ENCODE measurements at places on chromosomes 4 and X.

DNA sequence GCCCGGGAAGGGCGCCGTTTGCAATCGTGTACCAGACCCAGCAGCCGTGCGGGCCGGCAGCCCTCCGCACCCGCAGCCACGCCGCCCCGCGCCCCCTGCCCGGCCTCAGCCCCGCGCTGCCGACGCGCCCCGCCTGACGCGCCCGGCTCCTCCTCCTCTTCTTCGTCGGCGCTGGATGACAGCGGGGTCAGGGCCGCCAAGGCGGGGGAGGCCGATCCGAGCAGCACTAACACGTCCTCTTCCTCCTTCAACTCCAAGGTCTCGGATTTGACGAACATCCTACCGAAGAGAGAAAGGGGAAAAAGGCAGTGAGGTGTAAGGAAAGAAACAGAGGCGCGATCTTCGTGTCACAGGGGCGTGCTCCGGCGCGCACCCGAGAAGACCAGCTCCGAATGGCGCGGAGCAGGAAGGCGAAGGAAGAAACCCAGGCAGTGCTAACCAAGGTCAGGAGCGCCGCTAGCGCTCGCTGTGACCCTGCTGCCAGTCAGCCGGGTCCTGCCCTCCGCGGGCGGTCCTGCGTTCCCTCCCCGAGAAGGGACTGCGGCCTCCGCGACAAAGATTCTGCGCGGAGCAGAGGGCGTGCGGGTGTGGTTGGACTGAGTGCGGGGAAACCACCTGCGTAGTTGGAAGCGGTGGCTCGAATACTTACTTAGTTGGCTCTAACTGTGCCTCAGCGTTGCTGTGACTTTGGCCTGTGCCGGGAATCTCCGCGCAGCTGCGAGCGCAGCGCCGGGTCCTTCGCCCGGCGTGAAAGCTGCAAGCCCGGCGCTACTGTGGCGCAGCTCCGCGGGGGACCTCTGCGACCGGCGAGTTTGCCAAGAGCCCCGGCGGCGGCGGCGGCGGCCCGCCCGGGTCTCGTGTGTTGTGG, 548 bp downstream of the NEUROG2 start:
- peak; percentile 35 for DNase-seq

GRCh38 chr4:101197350-101197749, 150.0 kb downstream of the PPP3CA start:
- DNase-seq, result no peak

DNA sequence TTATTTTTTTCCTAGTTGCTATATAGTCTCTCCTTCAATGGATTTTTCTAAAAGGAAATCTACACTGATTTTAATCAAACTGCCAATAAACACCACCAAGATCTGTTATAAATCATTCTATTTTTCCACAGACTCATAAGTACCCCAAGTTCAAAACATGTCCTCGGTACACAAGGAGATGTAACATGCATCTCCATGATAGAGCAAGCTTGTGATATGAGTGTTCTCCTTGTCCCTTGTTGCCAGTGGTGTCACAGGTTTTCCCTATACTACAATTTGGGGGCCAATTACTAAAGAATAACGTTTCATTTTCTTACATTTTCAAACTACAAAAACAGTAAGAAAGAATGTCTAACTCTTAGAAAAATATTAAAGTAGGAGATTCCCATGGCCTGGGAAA, 491 bp downstream of the ARHGEF6 start:
- DNase-seq, result no peak

DNA sequence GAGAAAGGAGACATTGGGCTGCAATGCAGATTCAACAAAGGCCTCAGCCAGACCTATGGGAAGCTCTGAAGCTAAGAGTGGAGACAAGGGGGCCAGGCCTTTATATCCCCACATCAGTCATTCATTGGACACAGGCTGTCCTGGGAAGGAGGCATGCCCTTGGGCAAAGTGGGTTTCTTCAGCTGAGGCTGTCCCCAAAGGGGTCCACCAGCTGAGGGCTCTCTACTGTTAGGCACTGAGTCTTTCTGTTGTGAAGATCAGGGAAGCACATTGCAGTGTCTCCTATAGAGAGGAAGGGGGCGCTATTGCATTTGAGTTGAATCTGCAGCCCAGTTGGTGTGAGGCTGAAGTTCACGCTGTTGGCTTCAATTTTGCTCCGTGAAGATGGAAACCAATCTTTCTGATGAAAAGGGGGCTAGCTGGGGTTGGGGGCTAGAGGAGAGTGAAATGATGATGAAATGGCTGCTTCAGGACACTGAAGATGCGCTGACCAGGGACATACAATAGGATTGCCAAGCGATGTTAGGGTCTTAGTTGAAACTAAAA, 48.0 kb downstream of the SLC25A5 start:
- no peak for DNase-seq

DNA sequence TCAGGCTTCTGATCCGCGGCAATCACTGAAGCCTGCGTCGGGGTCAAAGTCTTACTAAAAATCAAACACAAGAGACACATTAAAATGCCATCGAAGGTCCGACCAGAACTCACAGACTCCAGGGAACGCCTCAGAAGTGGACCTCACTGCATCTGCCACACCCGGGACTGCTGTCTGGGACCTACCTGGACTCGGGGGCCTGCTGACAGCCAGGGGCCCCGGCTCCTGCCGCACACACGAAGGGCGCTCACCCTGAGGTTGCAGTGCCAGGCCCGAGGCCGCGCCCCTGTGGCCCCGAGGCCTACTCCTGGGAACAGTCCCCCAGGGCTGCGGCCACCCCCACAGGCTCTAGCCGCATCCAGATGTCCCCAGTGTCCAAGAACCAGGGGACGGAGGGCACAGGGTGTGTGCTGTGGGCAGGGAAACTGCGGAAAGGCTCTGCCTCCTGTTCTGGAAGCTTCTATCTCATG, 7.4 kb downstream of the CTBP1 start:
- no peak for DNase-seq

- DNase-seq, result no peak
These were observed 81.6 kb downstream of the NSUN7 start for GRCh38 chr4:40831146-40831907.

DNA sequence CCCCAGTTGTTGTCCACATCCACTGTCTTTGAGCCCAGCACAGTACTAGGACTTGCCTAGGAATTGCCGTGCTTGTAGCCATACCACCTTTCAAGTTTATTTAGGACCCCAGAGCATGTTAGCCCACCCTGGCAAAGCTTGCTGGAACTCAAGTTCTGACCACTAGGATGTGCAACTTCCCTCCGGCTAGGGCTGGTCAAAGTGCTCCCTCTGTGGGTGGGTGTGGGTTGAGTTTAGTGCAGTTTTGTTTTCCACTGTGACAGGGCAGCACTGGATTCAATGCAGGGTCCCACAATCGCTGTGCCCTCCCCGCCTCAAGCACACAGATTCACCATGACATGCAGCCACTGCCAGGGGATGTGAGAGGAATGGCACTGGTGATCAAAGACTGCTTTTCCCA, 96.0 kb downstream of the RASGEF1B start:
- no peak for DNase-seq

DNA sequence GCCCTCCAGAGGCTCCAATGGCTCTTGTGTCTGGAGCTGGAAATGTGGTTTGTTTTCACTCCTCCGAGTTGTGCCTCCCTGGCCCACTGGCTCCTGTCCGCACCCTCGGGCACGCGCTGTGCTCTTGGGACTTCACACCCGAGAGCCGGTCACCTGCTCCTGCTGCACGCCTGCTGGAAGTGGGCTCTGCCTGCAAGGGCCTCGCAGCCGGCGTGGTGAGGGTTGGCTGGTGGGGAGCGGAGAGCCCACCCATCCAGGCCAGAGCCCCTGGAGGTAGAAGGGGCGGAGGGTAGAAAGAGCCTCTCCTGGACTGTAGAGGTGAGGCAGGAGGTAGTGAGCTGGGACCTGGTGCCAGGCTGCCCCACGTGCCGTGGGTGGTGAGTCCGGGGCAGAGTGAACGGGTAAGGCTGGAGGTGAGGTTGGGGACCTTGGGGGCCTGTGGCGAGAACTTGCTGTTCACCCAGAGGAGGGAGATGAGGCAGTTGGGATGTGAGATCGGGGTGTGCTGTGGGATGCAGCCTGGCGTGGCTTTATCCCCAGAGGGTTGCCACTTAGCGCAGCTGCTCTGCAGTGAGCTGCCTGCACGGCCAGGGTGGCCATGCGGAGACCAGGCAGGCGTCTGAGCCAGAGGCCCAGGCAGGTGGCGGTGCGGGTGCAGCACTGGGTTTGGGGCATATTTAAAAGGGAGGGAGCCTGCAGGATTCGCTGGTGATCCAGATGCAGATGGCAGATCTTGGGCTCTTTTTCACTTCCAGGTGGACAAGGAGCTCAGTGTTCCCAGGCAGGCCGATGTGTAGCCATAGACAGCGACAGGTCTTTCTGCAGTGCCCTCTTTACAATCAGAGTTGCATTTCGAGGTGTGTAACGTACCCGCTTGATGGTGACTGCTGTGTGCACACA, 48.8 kb downstream of the PCGF3 start:
- DNase-seq, result no peak

DNA sequence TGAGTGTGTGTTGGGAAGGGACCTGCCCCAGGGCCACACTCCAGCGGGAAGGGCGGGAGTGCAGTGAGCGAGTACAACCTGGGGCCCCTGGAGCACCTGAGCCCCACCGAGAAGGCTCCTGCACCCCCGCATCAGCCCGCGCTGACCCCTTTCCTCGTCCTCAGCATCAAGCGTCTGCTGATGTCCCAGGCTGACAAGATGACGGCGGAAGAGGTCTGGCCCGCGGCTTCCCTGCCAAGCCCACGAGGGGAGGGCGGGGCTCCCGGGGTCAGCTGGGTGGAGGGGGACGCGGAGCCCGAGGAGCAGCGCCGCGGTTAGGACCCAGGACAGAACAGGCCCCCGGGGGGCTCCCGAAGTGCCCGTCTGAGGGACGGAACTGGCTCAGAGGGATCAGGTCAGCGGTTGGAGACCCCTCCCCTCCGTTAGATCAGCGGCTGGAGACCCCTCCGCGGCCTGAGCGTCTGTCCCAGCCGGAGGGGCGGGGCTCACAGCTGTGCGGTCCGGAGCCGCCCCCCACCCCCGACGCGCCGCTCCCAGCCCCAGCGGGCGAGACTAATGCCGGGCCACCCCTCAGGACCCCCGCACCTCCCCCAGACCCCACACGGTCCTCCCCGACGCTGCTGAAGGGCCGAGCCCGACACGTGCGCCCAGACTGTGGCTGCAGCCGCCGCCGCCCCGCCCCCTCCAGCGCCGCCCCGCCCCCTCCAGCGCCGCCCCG, 6.7 kb downstream of the MYL5 start:
- DNase-seq, result no peak

DNA sequence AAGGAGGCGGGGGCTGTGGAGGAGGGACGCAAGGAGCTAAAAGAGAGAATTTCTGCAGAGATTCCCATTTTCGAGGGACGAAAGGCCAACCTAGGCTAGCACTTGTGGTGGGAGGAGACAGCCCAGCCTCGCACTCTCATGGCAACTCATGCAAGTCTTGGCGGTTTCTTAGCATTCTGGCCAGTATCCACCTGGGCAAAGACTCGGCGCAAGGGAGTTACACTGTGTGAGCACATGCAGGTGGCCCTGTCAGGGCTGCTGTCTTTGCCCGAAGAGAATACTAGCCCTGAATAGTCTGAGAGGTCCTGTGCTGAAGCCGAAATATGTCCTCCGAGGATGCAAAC, 15.5 kb downstream of the MCF2 start:
- no peak for DNase-seq

- DNase-seq, result no peak
These were observed 587 bp downstream of the TIMM8A start for GRCh38 chrX:101347859-101348451.

DNA sequence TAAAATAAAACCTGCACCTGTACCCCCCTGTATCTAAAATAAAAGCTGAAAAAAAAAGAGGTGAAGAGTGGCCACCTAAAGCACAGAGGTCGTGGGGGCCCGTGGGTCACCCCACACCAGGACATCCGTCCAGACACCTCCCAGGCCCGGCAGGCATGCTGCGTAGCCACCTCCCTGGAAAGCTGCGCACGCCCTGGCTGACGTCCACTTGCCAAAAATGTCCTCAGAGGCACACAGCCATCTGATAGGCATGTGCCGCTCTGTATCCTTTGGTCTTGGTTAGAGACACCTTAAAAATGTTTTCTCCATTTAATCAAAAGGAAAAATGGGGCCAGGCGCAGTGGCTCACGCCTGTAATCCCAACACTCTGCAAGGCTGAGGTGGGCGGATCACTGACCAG, 17.7 kb downstream of the FAM53A start:
- no peak for DNase-seq

- DNase-seq, result no peak
These were observed 3.6 kb upstream of the STBD1 start for GRCh38 chr4:76302826-76303438.

- DNase-seq, result no peak
These were observed 65.5 kb downstream of the CRMP1 start for GRCh38 chr4:5827108-5828004.

DNA sequence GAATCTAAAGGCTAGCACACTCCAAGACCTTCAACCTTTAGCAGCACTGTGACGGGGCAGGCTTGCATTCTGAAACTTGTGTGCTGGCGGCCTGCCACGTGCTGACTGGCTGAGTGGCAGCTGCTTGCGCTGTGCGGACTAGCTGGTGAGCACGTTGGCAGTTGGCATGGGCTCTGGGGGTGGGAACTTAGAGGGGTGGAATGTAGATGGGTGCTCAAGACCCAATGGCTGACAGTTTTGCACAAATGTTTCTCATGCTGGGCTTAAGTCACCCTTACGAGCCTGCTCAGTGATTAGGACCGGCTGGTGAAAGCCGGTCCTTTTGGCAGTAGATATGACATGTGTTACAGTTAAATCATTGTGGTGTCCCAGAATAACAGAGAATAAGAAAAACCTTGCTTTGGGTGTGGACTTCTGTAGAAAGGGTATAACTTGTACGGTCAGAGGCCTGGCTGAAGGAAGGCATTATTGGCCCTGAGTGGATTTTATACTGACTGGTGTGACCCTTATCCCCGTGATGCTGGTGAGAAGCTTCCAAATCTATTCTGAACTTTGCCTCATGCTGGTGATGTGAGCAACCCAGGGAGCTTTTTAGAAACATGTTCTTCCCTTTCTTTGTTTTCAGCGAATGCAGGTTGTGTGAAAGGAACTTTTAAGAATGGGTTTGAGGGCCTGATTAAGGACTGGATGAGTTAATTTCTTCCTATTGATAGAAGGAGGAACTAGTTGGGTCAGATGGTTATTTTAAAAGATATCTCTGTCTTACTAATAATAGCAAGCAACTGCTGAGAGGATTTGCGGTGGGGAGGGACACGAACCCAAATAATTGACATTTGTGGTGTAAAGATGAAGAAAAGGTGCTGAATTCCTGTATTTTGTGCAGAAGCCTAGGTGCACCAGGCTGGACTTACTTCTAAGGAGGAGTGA, 107.4 kb upstream of the SLC4A4 start:
- peak; percentile 20 for DNase-seq

DNA sequence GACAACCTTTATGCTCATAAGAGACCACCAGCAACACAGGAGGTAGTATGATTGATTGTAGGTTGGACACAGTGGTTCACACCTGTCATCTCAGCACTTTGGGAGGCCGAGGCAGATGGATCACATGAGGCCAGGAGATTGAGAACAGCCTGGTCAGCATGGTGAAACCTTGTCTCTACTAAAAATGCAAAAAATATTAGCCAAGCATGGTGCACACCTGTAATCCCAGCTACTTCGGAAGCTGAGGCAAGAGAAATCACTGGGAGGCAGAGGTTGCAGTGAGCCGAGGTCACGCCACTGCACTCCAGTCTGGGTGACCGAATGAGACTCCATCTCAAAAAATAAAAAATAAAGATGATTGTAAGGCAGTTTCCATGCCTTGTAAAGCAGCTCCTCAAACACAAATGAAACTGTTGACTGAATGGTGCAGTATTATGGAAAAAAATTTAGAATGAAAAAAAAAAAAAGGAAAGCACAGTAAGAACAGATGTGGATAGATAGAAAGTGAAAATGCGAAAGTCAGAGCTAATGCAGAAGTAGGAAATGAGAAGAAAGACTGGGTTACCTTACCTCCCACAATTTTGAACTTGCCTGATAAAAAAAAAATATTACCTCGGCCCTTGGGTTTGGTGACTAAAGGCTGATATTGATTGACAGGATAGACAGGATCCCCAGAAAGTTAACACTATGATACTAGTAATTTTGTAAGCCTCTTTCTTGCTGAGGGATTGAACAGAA, 249.2 kb upstream of the TRAM1L1 start:
- DNase-seq, result no peak

All from NCI-H2171 (cell line).